ENCODE measurements at places on chromosomes 5 and 9.
A peak's percentile ranks its signal among the peaks of the same experiment; 100 is the strongest.

GRCh38 chr9:90333226-90333625, 309.4 kb downstream of the DIRAS2 start:
- no peak overlapping the region for H3K4me3 ChIP-seq
- H3K36me3 ChIP-seq, result no peaks in the 10 kb centered on the region
- no peak overlapping the region for H3K27ac ChIP-seq
- H3K4me1 ChIP-seq, result no peaks in the 10 kb centered on the region

- H3K4me3 ChIP-seq, result no peak overlapping the region
- DNase-seq, result no peak
- H3K27me3 ChIP-seq, result no peaks in the 10 kb centered on the region
- no peaks in the 10 kb centered on the region for H3K36me3 ChIP-seq
- no peak overlapping the region for H3K27ac ChIP-seq
Measured at GRCh38 chr9:89052470-89053097, 61.3 kb downstream of the S1PR3 start.

- no peak overlapping the region for H3K27ac ChIP-seq
- H3K36me3 ChIP-seq, result no peaks in the 10 kb centered on the region
- H3K27me3 ChIP-seq, result no peaks in the 10 kb centered on the region
- H3K4me1 ChIP-seq, result no peaks in the 10 kb centered on the region
Measured at GRCh38 chr5:103951776-103952175, 389.2 kb upstream of the NUDT12 start.

- H3K4me1 ChIP-seq, result peaks cover 4% of the 10 kb centered on the region
- H3K4me3 ChIP-seq, result no peak overlapping the region
- H3K27me3 ChIP-seq, result no peaks in the 10 kb centered on the region
- peak overlapping the region; percentile 76 for H3K27ac ChIP-seq
Measured at GRCh38 chr9:15211160-15211814, 95.7 kb downstream of the TTC39B start.

GRCh38 chr5:150148117-150148927, 7.3 kb downstream of the PDGFRB start:
- DNase-seq, result no peak
- peaks cover 5% of the 10 kb centered on the region for H3K36me3 ChIP-seq
- peaks cover 15% of the 10 kb centered on the region for H3K4me1 ChIP-seq
- H3K4me3 ChIP-seq, result no peak overlapping the region
- peak overlapping the region; percentile 42 for H3K27ac ChIP-seq

- peak overlapping the region; percentile 61 for H3K27ac ChIP-seq
- no peak overlapping the region for H3K4me3 ChIP-seq
- H3K27me3 ChIP-seq, result no peaks in the 10 kb centered on the region
- H3K4me1 ChIP-seq, result peaks cover 2% of the 10 kb centered on the region
- no peaks in the 10 kb centered on the region for H3K36me3 ChIP-seq
Measured at GRCh38 chr5:107474716-107475489, 195.8 kb downstream of the EFNA5 start.

DNA sequence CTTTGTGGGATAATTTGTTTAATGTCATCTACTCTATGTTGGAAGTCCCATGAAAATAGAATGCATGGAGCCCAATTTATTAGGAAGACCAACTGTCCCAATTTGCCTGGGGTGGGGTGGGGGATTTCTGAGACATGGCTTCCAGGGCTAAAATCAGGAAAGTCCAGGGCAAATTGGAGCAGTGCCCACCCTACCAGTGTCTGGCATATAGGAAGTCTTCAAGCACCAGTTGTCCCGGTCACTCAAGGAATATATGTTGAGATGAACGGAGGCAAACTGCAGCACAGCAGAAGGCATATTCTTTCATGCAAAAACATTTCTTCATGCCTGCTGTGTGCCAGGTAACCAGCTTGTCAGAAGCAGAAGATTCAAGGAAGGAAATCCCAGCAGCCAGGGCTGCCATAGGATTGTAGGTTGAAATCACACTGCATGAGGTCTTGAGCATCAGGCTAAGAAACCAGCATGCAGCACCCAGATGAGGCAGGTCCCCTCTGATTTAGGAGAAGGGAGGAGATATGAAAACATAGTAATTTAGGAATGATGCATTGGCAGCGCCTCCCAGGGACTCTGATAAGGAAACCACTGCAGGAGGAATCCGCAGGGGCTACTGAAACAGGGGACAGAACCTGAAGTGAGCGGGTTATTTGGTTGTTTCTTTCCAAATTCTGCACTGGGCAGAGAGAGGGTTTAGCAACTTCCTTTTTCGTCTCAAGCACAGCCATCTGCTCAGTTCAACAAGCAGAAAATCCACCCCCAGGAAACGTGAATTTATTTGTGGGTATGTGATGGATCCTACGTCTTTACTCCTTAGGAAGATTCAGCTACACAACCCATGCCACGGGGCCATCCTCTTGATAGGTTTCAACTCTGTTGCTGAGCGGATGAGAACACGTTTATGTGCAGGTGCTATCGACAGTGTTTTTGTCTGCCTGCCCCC, 112.6 kb upstream of the CPEB4 start:
- H3K36me3 ChIP-seq, result no peaks in the 10 kb centered on the region
- peaks cover 11% of the 10 kb centered on the region for H3K4me1 ChIP-seq
- no peaks in the 10 kb centered on the region for H3K27me3 ChIP-seq
- no peak overlapping the region for H3K4me3 ChIP-seq
- H3K27ac ChIP-seq, result no peak overlapping the region

- no peak overlapping the region for H3K4me3 ChIP-seq
- H3K27ac ChIP-seq, result no peak overlapping the region
- H3K36me3 ChIP-seq, result no peaks in the 10 kb centered on the region
- no peak for DNase-seq
- peaks cover 9% of the 10 kb centered on the region for H3K27me3 ChIP-seq
- H3K4me1 ChIP-seq, result no peaks in the 10 kb centered on the region
Measured at GRCh38 chr5:38373743-38374142, 115.4 kb downstream of the EGFLAM start.

- H3K36me3 ChIP-seq, result no peaks in the 10 kb centered on the region
- no peak overlapping the region for H3K27ac ChIP-seq
- DNase-seq, result no peak
- H3K4me3 ChIP-seq, result no peak overlapping the region
- H3K27me3 ChIP-seq, result no peaks in the 10 kb centered on the region
Measured at GRCh38 chr5:14895301-14895700, 23.7 kb upstream of the ANKH start.

DNA sequence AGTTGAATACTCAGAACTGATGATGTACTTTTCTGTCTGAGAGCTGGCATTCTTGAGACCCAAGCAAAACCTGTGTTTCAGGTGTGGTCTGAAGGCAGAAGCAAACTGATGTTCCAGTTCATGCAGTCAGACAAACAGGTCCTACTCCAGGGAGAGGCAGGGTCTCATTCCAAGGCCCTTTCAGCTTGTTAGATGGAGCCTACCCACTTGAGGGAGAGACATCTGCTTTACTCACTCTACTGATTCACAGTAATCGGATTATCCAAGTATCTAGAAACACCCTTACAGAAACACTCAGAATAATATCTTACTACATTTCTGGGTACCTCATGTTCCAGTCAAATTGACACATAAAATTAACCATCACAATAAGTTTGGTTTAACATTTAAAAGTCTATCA, 207.8 kb downstream of the KDM4C start:
- H3K27me3 ChIP-seq, result no peaks in the 10 kb centered on the region
- no peak overlapping the region for H3K27ac ChIP-seq
- no peak overlapping the region for H3K4me3 ChIP-seq

- H3K27ac ChIP-seq, result no peak overlapping the region
- H3K4me3 ChIP-seq, result no peak overlapping the region
- DNase-seq, result no peak
- no peaks in the 10 kb centered on the region for H3K36me3 ChIP-seq
- H3K4me1 ChIP-seq, result peaks cover 28% of the 10 kb centered on the region
Measured at GRCh38 chr9:94807556-94807955, 81.1 kb downstream of the AOPEP start.

DNA sequence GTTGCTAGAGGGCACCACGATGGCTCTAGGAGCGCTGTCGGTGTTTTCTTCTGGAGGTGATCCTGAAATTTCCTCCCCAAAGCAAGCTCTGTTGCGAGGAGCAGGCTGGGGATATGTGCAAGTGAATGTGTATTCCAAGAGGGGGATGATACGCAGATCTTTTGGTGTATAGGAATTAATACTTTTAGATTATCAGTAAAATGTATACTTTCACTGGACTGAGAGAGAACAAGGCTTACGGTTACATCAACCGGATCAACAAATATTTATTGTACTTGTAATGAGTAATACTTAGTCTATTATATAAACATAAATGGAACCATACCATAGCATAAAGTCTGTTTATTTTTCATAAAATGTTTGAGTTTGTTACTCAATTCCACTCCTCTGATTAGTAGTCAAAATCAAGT, 632 bp upstream of the PRKAA1 start:
- no peaks in the 10 kb centered on the region for H3K36me3 ChIP-seq
- no peaks in the 10 kb centered on the region for H3K27me3 ChIP-seq
- DNase-seq, result no peak
- peak overlapping the region; percentile 89 for H3K4me3 ChIP-seq

GRCh38 chr5:124902097-124902821, 155.8 kb upstream of the ZNF608 start:
- H3K4me1 ChIP-seq, result peaks cover 29% of the 10 kb centered on the region
- H3K27me3 ChIP-seq, result no peaks in the 10 kb centered on the region
- H3K27ac ChIP-seq, result no peak overlapping the region
- no peak for DNase-seq
- no peaks in the 10 kb centered on the region for H3K36me3 ChIP-seq
- H3K4me3 ChIP-seq, result no peak overlapping the region

- peaks cover 25% of the 10 kb centered on the region for H3K4me1 ChIP-seq
- DNase-seq, result no peak
- H3K4me3 ChIP-seq, result no peak overlapping the region
- peaks cover 29% of the 10 kb centered on the region for H3K36me3 ChIP-seq
Measured at GRCh38 chr9:109039539-109039938, 26.2 kb upstream of the CTNNAL1 start.

- DNase-seq, result no peak
- H3K4me3 ChIP-seq, result no peak overlapping the region
- no peaks in the 10 kb centered on the region for H3K36me3 ChIP-seq
- H3K27me3 ChIP-seq, result no peaks in the 10 kb centered on the region
- no peak overlapping the region for H3K27ac ChIP-seq
- no peaks in the 10 kb centered on the region for H3K4me1 ChIP-seq
Measured at GRCh38 chr5:31328040-31328733, 134.7 kb downstream of the CDH6 start.

DNA sequence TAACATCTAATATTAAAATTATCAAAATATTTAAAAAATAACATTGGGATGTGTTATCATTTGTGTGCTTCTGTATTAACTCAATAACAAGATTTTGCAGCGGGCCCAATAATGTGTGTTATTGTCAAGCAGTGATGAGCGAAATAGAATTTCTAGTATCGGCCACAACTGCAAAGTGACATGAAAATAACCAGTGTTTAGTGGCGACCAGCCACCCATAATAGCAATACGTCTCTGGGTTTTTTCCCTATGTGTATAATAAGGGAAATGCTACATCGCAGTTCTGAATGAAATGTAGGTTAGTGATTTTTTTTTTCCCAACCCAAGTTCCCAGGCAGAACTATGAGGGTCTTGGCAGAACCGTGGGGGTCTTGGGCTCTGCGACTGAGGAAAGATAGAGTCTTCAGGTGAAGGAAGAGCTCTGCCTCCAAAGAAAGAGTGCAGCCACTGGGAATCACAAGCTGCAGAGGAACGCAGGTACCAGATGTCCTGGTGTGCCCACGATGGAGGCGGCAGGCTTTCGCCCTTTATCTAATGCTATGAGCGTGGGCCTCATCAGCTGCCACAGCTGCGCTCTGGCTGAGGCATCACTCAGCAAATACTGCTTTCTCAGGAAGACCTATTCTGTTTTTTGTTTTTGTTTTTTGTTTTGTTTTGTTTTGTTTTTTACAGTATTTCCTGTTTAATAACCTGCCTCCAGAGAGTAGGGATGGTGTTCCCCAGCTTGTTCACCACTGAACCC, 235.0 kb downstream of the ROR2 start:
- peaks cover 17% of the 10 kb centered on the region for H3K27me3 ChIP-seq
- no peak overlapping the region for H3K27ac ChIP-seq
- H3K36me3 ChIP-seq, result no peaks in the 10 kb centered on the region
- no peak for DNase-seq
- no peaks in the 10 kb centered on the region for H3K4me1 ChIP-seq
- peak overlapping the region; percentile 34 for H3K4me3 ChIP-seq

- H3K4me1 ChIP-seq, result no peaks in the 10 kb centered on the region
- no peak overlapping the region for H3K4me3 ChIP-seq
- H3K36me3 ChIP-seq, result no peaks in the 10 kb centered on the region
- no peak overlapping the region for H3K27ac ChIP-seq
- H3K27me3 ChIP-seq, result no peaks in the 10 kb centered on the region
Measured at GRCh38 chr5:59428391-59428790, 465.1 kb downstream of the PDE4D start.

Measured in upper lobe of right lung (tissue), 1 donor.